RPMI7951 (cell line): ENCODE measurements at places on chromosomes 2 and 18.

DNA sequence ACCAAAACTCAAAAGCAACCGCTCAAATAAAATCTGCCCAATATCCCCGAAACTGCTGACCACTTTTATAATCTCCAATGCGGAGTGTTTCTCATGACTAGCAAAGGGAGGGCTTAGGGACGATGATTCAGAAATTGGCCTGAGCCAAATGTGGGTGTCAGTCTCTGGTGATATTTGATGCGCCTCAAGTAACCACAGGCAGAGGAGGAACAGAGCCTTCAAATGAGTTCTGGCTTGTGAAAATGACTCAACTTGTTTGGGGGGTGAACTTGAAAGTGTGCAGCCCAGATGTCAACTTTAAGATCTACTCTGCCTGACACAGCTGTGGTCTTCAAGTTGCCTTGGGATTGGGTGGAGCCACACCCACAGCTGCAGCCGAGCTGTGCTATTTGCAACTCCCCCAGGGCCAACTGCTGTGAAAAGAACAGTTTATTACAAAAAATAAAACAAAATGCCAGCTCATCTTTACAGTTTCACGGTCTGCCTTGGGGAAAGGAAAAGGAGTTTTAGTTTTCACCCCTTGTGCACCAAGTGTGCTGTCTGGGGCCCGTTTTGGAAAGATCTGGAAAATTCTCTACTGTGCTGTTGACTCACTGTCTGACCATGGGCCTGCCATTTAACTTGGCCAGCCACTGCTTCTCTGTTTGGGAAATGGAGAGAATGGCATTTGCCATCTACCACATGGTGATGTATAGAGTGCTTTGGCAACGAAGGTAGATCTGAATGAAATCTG, 222.1 kb downstream of the MTX2 start:
- DNase-seq = peak; percentile 100

GRCh38 chr2:84417453-84418145, 41.5 kb downstream of the SUCLG1 start:
- peak; percentile 8 for DNase-seq

DNA sequence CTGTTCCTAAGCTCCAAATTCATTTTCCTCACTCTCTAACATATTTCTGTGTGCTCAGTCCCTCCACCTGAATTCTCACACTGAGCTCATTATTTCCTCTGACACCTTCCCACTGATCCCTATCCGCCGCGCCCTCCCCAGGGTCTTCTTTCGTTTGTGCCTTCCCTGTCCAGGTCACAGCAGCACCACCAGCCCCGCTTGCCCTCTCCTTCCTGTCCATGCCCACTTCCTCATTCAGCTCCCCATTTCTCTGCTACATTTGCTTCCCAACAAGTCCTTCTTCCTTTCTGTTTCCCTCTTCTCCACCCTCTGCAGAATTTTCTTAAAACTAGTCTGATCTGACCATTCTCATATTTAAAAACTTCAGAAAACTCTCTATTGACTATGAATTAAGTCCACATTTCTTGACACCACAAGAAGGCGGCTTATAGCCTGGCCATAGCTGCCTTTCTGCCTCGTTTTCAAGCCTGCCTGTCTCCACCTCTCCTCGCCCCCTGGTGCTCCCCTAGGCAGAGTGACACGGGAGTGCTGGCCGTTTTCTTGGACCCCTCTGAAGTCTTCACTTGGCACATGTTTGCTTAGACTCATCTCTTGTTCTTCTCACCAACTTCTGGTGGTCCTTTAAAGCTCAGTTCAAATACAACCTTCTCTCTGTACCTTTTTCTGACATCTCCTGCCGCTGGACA, 138.7 kb upstream of the BOD1L2 start:
- DNase-seq = no peak

DNA sequence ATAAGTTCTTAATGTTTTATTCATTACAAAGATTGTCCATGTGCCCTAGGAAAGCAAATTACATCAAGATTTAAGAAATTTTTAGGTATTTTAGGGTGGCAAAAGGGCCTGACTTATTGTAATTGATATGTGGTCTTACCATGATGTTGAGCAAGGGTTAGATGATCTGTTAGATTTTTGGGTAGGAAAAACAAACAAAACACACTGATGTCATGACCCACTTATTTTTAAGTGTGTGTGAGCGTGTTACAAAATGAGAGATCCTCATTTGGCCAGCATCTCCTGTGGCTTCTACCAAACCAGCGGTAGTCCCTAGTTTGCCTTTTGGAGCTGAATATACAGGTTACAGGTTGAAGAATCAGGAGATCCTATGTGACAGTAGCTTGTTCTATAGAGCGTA, 89.8 kb upstream of the ITGB6 start:
- DNase-seq = no peak

DNA sequence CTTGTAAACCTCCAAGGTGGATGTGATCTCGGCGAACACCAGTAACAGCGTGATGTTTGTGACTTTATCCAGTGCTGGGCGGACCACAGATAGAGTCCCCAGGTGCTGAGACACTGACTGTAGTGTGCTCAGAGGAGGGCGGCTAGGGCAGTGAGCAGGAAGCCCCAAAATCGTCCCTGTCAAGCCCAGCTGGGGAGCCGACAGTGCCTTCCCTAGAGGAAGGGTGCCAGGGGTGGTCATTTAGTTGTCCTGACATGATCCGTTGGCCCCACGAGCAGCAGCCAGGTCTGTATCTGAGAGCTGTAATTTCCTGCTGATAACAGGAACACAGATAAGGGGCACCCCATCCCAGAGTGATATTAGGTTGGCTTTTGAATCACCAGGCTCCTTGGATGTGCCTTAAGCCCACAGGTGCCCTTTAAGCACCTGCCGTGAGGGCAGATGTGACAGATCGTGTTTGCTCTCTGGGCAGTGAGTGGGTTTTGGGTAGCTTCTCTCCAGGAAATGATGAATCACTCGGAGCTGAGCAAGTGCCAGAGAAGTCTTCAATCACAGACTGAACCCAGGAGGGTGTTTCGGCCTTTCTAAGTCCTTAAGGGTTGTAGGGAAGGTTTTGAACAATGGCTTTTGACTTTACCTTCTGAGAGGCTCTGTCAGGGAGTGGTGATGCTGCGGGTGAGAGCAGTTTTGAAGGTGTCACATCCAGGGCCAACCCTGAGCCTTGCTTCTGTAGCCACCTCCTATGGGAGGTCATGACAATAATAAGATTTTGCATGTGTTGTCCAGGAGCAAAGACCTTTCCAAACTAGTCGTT, 7.7 kb downstream of the LPIN1 start:
- DNase-seq = peak; percentile 72

GRCh38 chr18:37497853-37498518, 67.6 kb downstream of the CELF4 start:
- DNase-seq = no peak

DNA sequence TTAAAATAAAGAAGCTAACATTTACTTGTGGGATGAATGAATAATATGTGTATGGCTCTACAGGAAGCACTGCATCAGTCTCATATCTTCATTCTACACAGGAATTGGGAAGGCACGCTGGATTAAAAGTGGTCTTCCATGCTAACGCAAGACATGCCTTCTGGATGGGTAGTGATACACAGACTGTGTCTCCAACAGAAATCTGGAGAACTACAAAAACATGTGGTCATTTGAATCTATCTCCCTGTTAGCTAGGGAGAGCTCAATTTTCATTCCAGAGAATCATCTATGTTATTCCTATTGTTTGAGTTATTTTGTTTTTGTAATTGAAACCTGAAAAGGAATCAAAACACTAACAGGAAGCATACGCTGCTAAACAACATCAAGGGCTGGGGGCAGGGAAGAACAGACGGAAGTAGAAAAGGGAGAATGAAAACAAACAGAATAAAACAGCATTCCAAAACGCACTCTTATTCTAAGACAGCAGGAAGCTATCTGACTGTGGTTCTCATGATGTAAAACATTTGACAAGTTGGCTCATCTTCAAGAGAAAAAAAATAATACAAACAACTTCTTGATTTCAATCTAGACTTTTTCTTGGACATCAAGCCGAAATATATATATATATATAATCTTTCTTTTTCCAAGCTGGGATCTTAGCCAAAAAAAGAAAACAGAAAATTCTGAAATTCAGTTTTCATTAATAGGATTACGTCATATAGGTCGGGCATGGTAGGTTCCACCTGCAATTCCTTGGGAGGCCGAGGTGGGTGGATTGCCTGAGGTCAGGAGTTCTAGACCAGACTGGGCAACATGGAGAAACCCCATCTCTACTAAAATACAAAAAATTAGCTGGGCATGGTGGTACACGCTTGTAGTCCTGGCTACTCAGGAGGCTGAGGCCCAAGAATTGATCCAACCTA, 31.5 kb upstream of the ASNSD1 start:
- no peak for DNase-seq

DNA sequence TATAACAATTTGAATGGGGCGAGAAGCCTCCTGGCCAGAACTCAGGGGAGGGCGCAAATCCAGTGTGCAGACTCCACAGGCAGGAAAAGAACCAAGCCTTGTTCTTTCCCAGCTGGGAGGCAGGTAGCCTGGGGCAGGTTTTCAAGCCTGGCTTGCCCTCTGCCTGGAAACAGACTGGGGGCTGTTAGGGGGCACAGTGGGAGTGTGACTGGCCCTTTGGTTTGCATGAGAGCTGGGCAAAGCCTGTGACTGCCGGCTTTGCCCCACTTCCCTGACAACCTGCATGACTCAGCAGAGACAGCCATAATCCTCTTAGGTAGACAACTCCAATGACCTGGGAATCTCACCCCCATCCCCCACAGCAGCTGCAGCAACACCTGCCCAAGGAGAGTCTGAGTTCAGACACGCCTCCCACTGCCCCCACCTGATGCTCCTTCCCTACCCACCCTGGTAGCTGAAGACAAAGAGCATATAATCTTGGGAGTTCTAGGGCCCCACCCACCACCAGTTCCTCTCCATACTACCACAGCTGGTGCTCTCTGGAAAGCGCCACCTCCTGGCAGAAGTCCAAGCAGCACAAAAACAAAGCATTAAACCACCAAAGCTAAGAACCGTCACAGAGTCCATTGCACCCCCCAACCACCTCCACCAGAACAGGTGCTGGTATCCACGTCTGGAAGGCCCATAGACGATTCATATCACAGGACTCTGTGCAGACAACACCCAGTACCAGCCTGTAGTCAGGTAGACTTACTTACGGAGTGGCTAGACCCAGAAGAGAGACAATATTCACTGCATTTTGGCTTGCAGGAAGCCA, 402.5 kb downstream of the STK39 start:
- DNase-seq = no peak

DNA sequence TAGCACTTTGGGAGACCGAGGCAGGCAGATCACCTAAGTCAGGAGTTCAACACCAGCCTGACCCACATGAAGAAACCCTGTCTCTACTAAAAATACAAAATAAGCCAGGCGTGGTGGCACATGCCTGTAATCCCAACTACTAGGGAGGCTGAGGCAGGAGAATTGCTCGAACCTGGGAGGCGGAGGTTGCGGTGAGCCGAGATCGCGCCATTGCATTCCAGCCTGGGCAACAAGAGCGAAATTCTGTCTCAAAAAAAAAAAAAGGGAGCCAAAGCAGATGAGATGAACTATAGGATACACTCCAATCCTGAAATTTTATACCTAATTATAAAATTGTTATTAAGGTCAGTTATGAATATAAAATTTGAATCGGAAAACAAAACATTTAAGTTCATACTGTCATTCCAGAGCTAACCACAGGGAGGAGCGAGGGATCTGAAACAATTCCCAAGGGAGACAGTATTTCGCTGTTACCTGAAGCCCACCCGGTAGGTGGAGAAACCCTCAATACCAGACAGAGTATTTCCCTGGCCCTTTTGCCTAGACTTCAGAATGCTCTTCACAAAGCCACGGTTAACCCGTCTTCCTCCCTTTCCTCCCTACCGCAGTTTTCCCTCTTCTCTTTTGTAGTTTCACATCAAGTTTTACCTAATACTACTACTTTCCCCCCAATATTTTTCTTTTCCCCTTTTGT, 1.4 kb downstream of the PPM1G start:
- peak; percentile 55 for DNase-seq

- peak; percentile 70 for DNase-seq
Measured at GRCh38 chr18:11518788-11519685, 90.4 kb upstream of the SLC35G4 start.

GRCh38 chr2:160664603-160665140, 171.1 kb upstream of the RBMS1 start:
- DNase-seq = no peak

GRCh38 chr18:43780782-43781340, 503.6 kb upstream of the SYT4 start:
- DNase-seq = no peak
